Activated gamma-delta T cell treated with anti-CD3 and anti-CD28 coated beads, Interleukin-2, amount 50 U/mL, for 16 hours (primary cell): ENCODE measurements at places on chromosomes 7 and 10.

DNA sequence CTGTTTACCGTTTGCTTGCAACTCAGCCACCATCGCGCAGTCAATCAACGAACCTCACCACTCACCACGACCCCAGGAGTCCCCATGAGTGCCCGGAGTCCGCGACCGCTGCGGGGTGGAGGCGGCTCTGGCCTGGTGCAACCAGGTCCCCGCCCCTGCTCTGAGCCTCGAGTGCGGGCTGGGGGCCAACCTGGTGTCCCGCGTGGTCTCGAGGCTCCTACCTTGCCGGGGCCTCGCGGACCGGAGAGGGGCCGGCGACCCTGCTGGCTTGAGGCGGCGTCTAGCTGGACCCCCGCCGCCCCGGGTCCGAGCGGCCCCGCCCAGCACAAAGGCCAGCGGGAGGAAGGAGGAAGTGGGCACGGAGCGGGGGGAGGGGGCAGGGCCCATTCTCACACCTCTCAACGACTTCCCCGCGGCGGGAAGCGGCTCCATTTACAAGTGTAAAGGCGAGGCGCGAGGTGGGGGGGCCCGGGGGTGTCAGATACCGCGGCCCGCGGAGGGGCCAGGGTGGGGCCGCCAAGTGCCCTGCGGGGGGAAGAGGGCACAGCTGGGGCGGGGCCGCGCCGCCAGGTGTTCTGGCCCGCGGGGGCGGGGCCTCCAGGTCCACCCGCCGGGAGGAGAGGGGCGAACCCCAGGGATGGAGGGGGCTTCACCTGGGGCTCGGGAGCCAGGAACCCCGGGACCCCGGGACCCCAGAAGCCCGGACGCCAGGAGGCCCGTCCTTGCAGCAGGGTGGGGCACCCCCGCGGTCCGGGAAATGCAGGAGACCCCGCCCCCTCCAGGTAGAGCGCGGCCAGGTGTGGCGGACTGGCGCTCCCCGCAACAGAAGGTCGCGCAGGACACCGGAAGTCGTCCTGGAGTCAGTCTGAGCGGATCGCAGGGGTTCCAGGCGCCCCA lies 8.6 kb downstream of the CTBP2 start:
- no peak for DNase-seq

DNA sequence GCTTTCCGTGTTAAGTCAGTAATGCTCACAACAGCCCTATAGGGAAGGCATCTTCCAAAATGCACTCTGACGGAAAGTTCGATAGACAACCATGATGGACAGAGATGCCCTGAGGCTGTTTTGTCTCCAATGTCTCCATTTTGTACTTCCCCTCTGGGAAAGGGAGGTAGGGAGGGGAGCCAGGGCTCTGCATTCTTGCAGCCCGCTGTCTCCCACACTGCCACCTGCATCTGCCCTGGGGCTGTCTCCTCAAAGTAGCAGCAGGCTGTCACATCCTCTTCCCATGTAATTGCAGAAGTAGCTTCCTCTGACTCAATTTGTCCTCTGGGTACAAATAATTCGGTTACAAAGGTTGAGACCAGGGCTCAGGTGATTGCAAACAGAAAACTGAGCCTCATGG lies 131.4 kb downstream of the GPAM start:
- no peak for DNase-seq

- DNase-seq, result no peak
Measured at GRCh38 chr10:3944591-3944990, 159.6 kb upstream of the KLF6 start.

- DNase-seq, result no peak
Measured at GRCh38 chr7:84821671-84822534, 365.0 kb downstream of the SEMA3D start.

DNA sequence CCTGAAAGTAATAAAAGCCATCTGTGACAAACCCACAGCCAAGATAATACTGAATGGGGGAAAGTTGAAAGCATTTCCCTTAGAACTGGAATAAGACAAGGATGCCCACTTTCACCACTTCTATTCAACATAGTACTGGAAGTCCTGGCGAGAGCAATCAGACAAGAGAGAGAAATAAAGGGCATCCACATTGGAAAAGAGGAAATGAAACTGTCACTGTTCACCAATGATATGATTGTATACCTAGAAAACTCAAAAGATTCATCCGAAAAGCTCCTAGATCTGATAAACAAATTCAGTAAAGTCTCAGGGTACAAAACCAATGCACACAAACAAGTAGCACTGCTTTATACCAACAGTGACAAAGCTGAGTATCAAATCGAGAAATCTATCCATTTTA lies 581.7 kb upstream of the TEX47 start:
- no peak for DNase-seq

- DNase-seq, result no peak
Measured at GRCh38 chr7:50542132-50542531, 23.1 kb downstream of the DDC start.

DNA sequence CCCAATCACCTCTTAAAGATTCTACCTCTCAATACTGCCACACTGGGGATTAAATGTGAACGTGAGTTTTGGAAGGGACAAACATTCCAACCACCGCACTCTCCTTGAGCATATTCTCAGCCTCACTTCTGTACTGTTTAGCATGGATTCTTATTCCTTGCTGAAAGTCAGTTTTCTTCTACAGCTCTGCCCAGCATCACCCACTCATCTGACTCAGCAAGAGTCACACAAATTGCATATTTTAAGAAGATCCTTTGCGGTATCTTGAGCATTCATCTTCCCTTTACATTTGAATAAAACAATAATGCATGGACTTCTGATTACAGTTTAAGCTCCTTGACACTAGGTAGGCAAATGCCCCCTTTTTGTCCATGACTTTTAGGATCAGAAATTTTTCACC lies 251.6 kb upstream of the MKLN1 start:
- no peak for DNase-seq

DNA sequence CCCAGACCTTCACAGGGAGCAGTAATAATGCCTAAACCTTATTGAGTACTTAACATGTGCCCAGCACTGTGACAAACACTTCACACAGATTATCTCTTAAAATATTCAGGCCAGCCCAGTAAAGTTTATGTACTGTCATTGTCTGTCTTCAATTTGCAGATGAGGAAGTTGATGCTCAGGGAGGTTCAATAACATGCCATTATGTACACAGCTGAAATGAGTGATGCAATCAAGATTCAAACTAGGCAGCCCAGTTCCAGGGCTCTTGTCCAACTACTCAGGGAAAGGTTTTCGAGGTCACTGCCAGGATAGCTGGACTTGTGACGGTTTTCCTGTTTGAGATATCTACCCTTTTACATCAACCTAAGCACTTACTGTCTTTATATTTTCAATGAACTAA lies 56.1 kb downstream of the AUTS2 start:
- DNase-seq, result no peak

DNA sequence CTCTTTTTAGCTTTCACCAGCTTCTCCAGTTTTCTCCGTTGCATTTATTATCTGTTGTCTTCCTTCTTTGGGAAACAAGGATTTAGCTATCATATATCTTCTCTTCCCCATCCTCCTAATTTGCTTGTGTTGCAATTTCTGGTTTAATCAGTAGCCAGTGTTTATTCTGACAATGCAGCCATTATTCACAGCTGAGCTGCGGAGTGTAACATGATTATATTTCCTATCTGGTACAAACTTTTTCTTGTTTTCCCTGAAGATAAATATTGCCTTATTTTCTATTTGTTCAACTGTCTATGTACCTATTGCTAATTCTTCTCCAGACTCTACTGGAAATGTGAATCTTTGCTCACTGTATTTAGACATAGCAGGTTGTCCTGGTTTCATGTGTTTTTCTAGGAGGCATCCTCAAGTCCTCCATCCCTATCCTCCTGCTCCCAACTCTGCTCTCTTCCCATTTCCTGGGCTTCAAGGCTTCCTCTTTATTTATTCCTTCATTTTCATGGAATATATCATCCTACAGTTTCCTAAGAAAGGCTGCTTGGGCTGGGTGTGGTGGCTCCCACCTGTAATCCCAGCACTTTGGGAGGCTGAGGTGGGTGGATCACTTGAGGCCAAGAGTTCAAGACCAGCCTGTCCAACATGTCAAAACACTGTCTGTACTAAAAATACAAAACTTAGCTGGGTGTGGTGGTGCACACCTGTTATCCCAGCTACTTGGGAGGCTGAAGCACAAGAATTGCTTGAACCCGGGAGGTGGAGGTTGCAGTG lies 72.4 kb upstream of the KDM7A start:
- no peak for DNase-seq

DNA sequence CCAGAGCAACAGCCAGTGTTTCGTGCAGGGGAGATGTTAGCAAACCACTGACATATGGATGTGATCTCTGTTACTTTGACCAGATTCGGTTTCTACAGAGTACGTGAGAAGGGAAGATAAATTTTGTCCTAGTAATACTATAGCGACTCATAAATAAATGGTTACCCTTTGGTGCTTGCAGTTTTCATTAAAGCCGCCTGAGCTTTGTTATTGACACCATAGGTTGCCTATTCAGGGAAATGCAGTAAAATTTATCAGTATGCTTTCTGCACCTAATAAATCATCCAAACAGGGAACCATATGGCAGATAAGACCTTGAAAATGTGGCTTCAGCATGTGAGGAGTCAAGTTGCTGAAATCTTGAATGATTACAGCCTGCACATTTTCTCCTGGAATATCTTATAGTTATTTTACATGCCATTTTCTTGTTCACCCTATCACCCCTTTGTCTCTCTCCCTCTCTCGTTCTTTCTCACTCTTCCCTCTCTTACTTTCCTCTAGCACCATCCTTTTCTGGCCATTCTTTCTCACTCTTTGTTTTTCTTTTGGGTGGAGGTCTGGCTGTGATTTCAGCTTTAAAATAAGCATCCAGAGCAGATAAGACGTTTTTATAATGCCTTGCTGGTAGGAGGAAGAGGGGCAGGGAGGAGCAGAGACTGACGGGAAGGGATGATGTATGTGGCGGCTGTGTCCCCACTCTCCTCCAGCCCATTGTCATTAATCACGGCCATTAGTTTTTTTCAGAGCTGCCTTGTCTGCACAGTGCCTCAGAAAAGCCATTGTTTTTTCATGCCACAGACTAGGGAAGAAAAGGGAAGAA lies 182.5 kb downstream of the LRMDA start:
- DNase-seq, result no peak

- DNase-seq, result no peak
Measured at GRCh38 chr7:143374561-143374960, 6.6 kb upstream of the ZYX start.

DNA sequence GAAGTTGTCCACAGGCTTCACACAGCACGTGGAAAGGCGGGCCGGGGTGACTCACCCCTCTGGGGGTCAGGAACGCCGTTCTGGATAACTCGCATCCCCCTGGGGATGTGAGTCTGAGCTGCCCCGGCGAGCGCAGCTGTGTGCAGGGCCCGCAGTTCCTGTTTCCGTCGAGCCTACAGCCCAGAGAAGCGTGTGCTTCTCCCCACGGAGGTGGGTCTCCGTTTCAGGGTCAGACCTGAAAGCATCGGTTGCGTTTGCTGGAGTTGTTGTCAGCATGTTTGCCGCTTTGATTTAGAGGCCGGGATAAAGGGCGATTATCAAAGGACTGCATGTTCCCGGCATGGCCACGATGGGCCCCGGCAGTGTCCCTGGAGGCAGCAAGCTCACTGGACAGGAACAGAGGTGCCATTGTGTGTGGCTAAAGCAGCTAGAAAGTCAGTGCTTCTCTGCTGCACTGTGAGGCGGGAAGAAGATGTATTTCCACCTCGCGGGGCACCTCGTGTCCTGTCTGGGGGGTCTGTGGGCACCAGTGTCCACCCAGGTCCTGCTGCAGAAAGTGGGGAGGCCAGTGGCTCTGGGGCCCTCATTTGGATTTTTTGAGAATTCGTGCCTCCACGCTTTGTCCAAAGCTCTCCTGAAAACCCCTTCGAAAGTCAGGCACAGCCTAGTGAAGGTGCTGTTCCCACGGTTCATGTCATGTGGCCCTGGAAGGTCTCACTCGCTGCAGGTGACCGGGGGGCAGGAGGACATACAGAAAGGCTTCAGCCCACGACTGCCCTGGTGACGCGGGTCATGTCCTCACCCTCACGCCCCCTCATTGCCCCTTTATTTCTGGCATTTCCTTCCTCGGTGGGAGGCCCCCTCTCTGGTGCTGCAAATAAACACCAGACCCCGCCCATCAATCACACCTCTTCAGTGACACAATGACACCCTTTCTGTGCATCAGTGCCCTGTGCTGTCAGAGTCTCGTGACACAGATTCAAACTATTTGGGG lies 27.4 kb upstream of the GDI2 start:
- DNase-seq, result no peak

DNA sequence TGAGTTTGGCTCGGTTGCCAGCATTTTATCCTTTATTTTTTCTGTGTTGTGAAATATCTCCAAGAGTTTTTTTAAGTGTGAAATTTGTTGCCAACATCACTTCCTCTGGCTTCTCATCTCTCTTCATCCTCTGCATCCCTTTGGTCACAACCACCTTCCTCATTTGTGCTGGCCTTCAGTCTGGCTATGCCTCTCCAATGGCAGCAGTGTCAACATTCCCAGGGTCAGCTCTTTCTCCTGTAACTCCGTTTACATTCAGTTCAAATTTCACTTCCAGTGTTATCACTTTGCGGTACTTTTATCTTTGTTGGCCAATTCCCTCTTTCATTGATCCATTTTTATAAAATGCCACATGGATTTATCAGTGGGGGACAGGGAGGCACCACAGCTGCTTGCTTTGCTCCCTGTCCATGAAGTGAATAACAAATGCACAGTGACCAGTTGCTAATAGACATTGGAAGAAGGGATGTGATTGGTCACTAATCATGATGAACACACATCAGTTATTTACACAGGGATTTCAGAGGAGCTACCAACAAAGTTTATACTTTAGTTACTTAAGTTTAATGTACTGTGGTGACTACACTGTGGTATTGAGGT lies 311.4 kb upstream of the LRGUK start:
- no peak for DNase-seq

DNA sequence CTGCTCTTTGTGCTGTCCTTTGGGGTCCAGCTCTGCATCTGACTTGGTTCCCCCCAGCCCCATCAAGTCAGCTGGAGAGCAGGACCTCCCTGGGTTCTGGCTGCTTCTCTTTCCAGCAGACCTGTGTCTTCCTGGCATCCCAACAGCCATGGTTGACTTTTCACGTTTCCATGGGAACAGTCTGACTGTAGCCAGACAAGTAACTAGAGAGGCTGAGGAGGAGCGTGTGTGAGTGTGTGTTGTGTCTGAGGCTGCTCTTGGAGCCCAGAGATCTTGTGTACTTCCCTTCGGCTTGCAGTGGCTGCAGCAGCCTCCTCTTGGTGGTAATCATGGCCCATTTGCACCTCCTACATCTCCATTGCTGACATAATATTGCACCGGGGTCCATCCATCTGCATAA lies 332.0 kb downstream of the RPS24 start:
- DNase-seq, result no peak

- no peak for DNase-seq
Measured at GRCh38 chr7:18610331-18610948, 114.9 kb downstream of the HDAC9 start.
